ENCODE measurements at places on chromosomes 11 and 22. TPM values are rescaled to one million over a fixed set of nuclear protein-coding genes. Genes with fewer than 3 reads are reported as not detected.

Gene TMEM191B
- not detected for total RNA-seq

Gene APOL5
- total RNA-seq: 1.6 TPM

Gene LDHAL6A
- total RNA-seq: not detected

Gene LGR4
- 43.8 TPM for total RNA-seq

Gene MOV10L1
- total RNA-seq: 2.1 TPM

Gene BAIAP2L2
- not detected for total RNA-seq

Gene ROBO4
- total RNA-seq: 14.1 TPM

Gene ALX4
- total RNA-seq: 2.1 TPM

Gene MRPL23
- total RNA-seq: 12.0 TPM

Gene OR51I1
- 0.52 TPM for total RNA-seq
